Hepatic stellate cell (primary cell): ENCODE measurements at places on chromosomes 5 and 9.

DNA sequence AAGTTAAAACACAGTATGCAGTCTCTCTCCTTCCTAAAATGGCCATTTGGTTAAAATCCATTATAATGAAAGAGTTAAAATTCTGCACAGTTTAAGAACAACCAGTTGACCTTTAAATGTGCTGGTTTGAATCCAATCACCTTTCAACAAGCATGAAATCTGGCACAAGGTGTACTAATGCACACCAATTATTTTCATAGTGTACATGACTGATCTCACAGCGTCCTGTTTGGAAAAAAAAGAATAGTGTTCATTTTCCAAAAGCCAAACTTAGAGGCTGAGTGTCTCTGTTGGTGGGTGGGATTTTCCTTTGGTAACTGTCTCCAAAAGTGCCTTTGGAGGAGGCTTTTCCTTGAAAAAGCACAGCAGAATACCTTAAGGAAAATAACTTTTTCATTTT, 180.6 kb downstream of the DEPDC1B start:
- DNase-seq, result no peak

GRCh38 chr9:128802482-128802881, 15.4 kb downstream of the TBC1D13 start:
- DNase-seq, result no peak

- DNase-seq, result no peak
Measured at GRCh38 chr9:98708933-98709911, at the start of gene GABBR2. Gene GABBR2, minus strand, starts transcription at chr9:98708935. Its CDS starts 198 bp downstream, at chr9:98708737.

DNA sequence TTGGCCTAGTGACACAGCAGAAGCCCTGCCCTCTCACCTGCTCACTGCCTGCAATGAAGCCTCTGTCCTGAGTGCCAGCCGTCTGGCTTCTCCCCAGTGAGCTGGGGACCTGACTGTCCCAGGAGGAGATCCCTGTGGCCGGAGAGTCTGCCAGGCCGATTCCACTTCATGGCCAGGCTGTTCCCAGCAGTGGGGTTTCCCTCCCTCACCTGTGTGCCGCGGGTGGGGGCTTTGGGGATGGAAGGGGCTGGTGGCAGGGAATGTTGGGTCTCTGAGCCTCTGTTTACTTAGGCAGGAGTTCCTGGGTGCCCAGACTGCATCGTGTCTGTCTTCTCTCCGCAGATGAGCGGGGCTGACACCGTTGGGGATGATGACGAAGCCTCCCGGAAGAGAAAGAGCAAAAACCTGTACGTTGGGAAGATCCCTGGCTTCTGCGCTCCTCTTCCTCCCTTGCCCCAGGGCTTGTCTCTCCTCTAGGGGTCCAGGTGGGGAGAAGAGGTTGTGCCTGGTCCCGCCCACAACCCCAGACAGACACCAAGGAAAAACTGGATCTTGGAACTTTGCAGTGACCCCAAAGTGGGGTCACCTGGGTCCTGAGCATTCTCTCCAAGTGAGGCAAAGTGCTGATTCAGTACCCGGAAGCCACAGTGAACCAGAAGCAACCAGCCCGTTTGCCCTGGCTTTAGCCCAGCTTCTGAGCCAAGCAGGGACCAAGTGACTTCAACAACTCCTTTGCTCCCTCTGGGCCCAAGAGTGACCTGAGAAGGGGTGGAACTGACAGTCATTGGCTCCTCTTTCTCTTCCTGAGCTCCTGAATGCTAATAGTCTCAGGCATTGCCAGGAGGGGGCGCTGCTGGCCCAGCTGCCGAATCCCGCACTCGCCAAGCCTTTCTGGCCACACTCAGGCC, 127.7 kb downstream of the RGS3 start:
- DNase-seq, result peak; percentile 74

DNA sequence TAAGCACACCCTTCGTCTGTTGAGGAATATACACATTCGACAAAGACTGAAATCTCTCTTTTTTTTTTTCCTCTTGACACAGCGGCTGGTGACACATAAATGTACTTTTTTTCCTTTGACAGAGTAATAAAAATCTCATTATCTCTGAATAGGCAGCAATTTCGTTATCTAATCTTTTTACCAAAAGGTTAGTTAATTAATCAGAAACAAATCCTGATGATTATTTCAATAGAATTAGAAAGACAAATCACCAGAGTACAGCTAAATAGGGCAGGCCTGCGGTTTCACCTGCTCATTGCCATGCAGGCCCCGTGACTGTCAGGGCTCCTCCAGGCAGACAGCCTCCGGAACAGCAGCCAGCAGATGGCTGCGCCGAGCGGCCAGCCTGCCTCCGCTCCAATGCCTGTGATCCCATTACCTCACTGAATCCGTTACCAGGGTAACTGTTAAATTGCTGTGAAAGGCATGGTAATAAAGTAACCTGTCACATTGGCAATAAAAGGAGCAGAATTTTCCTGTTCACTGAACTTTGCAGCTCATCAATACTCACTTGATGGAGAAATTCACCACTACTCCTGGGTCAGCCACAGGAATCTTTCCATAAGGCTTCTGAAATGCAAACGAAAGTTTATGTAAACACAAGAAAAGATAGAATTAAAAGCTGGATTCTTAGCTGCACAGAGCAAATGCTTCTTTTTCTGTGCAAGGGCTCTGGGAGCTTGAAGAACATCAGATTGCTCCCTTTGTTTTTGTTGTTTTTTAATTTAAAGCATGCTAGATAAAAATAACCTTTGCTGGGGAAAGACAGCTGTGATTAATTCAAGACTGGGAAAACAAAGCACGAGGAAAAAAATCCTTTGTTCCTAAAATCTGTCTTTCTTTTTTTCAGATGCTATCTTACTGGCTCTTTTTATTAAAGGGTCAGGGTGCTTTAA, 666.4 kb upstream of the ZNF608 start:
- peak; percentile 57 for DNase-seq
